Motor neuron (in vitro differentiated cells): ENCODE measurements at places on chromosomes 3 and 15.
A peak's percentile ranks its signal among the peaks of the same experiment; 100 is the strongest.

DNA sequence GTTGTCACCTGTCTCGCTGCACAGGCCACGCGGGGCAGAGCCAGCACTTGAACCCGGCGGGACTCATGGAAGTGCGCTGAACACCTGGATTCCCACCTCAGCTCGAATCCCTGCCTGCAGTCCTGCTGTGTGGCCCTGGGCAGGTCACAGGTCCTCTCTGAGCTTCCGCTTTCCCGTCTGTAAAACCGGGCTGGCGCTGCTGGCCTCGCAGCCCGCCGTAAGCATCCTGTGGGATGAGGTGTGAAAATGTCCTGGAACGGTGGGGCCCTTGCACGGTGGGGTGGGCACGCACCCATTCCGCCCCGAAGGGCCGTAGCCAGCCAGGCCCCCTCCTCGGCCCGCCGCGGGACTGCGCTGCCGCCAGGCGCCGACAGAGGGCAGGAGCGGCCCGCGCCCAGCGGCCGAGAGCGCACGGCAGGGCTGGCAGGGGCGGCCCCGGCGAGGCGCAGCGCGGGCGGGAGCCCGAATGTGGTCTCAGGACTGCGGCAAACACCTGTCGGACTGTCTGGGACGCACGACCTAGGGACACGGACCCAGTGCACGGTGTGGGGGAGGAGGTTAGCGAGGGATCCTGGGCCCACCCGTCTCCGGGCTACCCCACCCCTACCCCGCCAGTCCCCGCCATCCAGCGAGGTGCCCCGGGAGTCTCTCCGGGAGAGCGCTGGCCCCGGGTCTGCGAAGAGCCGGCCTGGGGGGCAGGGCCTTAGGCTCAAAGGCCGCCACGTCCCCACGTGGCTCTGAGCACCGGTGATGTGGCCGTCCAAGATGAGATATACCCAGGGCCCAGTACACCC, 40.4 kb downstream of the DNAJB8 start:
- peak; percentile 84 for ATAC-seq

- peak; percentile 82 for ATAC-seq
Measured at GRCh38 chr3:112043621-112044201, 9.2 kb downstream of the TMPRSS7 start.

GRCh38 chr3:105905328-105905727, 36.5 kb upstream of the CBLB start:
- no peak for ATAC-seq

- ATAC-seq = no peak
Measured at GRCh38 chr15:99509686-99510461, 55.9 kb upstream of the MEF2A start.

DNA sequence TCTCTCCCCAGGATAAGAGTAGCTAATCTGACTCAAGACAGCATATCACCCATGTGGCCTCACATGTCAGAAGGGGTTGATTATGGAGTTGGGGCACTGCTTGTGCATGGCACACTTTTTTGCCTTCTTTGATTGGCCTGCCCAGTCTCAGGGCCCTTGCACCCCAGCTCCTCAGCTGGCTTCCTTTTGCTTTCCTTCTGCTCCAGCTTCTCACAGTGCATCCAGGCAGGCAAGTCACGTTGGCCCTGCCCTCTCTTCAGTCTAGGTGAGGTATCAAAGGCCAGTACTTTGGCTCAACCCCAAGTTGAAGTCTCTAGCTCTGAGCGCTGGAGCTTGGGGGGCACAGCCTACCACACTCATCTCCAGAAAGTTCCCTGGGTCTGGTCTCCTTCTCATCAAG, 42.2 kb downstream of the NGRN start:
- ATAC-seq = no peak

- no peak for ATAC-seq
Measured at GRCh38 chr15:71201477-71201876, 86.2 kb downstream of the THSD4 start.

- ATAC-seq = no peak
Measured at GRCh38 chr3:31636694-31637442, 104.1 kb downstream of the STT3B start.

GRCh38 chr3:171755656-171756055, 54.6 kb downstream of the PLD1 start:
- ATAC-seq = no peak

- no peak for ATAC-seq
Measured at GRCh38 chr3:64272842-64273241, 47.6 kb upstream of the PRICKLE2 start.

DNA sequence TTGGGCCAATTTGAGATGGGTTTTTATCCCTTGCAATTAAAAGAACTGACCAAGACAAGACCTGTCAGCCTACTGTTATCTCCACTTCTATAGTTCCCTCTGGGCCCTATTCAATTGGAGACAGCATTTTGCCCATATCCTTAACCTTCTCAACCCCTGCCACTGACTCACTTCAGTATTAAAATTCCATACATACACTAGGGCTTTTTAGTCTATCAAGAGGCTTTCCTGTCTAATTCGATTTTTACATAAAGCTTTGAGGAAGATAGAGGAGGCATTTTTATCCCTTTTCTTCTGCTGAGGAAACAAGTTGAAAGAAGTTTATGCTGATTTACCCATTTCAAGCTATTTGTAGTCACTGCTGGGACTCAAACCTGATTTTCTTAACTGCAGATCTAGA, 51.1 kb downstream of the GTF2E1 start:
- ATAC-seq = no peak

- ATAC-seq = no peak
Measured at GRCh38 chr15:39510001-39510701, 70.7 kb upstream of the THBS1 start.

GRCh38 chr3:115322901-115323300, 175.8 kb upstream of the ZBTB20 start:
- ATAC-seq = no peak

DNA sequence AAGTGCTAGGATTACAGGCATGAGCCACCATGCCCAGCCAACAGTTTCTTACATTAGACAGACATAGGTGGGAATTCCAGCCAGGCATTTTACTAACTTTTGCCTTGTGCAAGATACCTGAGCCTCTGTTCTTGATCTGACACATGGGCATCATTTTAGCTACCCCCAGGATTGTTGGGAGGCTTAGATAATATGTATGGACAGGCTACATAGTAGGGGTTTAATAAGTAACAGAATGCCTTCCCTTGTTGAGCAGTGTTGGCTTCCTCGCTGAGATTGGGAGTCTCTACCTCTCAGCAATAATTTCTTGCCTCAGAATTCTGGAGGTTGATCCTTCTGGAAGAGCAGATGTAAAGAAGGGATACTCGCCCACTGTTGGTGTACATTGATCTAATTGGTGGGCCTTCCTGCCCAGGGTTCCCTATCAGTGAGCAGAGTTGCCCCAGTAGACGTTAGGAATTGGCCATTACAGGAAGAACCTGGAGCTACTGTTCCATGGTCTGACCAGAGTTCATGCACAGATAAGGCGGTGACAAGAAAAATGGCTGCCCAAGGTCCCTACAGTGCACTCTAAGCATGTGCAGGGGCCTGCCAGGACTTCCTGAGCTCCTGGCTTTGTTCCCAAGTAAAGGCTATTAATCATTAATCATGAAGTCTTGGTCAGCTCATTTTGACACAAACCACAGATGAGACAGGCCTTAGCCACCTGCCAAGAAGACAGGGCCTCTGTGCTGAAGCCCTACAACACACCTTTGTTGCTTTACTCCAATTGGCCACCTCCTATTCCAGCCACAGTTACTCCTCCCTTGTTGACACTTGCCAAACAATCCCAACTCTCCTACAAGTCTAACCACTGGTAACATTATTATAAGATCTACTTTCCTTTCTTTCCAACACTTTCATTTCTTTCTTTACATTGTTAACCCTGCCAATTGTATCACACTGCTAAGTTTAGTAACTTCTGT, 5.0 kb upstream of the IL17RE start:
- ATAC-seq = no peak

- ATAC-seq = no peak
Measured at GRCh38 chr15:98843844-98844243, 163.7 kb downstream of the PGPEP1L start.

- no peak for ATAC-seq
Measured at GRCh38 chr3:14507305-14507741, 32.8 kb downstream of the GRIP2 start.

- ATAC-seq = peak; percentile 44
Measured at GRCh38 chr3:79521221-79521848, 246.5 kb downstream of the ROBO1 start.

GRCh38 chr3:173354124-173354523, 43.4 kb upstream of the NLGN1 start:
- ATAC-seq = no peak

DNA sequence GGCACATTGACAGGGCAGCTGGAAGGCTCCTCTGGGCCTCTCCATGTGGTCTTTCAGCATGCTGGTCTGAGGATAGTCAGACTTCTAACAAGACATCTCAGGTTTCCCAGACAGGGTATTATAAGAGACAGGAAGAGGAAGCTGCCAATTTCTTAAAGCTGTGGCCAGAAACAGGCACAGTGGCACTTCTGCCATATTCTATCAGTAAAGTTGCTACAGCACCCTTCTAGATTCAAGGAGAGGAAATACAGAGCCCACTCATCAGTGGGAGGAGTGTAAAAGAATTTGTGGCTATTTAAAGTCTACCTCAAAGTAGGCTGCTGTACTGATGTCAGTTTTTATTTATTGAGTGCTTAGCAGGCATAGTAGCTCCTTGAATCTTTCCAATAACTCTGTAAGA, 55.5 kb downstream of the BTD start:
- no peak for ATAC-seq

- no peak for ATAC-seq
Measured at GRCh38 chr3:31733234-31733667, 200.5 kb downstream of the STT3B start.

- no peak for ATAC-seq
Measured at GRCh38 chr3:197428952-197429351, 126.8 kb downstream of the BDH1 start.

GRCh38 chr15:79977431-79978054, 6.5 kb upstream of the BCL2A1 start:
- no peak for ATAC-seq

- ATAC-seq = no peak
Measured at GRCh38 chr3:64049136-64049535, 25.8 kb upstream of the PSMD6 start.

DNA sequence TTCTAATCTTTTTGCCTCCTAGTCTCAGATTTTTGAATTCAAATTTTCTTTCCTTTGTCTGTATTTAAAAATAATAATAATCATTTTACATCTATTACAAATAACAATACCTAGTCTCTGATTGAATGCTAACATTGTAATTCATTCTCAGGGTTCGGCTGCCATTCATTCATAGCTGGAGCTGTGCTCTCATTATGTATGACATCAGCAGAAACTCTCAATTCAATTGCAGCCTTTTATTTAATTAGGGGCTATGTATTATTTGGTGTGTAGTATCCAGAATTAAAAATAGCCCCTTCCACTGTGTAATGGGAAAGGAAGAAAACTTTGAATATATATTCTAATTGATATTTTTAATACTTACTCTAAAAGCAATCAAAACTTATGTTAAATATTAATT, 270.4 kb upstream of the MDFIC2 start:
- ATAC-seq = no peak

DNA sequence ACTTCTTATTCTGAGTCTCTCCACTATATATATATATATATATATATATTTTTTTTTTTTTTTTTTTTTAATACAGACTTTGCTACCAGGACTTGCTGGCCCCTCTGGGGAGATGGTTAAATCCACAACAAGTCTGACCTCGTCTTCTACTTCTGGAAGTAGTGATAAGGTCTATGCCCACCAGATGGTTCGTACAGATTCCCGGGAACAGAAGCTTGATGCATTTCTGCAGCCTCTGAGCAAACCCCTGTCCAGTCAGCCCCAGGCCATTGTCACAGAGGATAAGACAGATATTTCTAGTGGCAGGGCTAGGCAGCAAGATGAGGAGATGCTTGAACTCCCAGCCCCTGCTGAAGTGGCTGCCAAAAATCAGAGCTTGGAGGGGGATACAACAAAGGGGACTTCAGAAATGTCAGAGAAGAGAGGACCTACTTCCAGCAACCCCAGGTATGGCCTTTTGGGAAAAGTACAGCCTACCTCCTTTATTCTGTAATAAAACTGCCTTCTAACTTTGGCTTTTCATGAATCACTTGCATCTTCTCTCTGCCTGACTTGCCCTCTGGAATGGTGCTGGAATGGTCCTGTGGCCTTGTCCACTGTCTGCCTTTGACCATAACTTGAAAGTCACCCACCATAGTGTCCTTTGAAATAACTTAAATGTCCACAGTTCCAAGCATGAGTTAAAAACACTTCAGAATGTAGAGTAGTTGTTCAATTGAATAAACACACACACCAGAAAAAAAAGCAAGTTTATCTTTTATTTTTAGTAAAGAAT, 32.4 kb downstream of the MLH1 start:
- ATAC-seq = no peak

- no peak for ATAC-seq
Measured at GRCh38 chr3:18077128-18077840, 334.9 kb upstream of the TBC1D5 start.

GRCh38 chr15:85073556-85074194, 92.0 kb downstream of the PDE8A start:
- ATAC-seq = peak; percentile 93

DNA sequence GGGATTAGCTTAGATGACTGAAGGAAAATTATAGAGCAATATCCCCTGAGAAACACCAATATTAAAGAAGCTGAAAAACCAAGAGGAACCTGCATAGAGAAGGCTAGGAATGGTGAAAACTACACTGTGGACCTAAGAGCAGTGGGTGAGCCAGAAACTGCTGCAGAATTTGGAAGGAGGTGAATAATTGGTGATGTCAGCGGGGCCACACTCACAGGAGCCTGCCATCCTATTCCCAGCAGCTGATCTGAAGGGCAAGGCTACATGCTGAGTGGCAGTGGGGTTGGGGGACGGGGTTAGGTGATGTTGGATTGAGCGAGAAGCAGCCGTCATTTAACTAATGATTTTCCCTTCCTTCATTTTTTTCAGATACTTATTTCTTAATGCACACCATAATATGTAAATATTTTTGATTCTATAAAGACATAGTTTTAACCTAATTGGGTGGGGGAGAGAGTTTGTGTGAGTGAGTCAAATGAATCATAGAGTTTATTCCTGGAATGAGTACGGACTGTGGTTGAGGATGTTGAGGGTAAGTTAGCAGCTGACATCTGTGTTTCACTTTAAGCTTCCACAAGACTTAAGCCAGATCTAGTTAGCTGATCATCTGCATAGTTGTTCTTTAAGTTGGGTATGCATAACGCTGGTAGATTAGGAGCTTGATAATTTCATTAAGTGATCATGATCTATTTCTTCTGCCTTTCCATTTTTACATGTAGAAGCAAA, 222.8 kb downstream of the PTPRG start:
- peak; percentile 60 for ATAC-seq

GRCh38 chr15:78055919-78056713, 21.4 kb downstream of the TBC1D2B start:
- no peak for ATAC-seq
